ENCODE measurements at places on chromosomes 1 and 21. TPM values are rescaled to one million over a fixed set of nuclear protein-coding genes. Genes with fewer than 3 reads are reported as not detected.

The SPATA45 gene
- not detected for total RNA-seq

DNA sequence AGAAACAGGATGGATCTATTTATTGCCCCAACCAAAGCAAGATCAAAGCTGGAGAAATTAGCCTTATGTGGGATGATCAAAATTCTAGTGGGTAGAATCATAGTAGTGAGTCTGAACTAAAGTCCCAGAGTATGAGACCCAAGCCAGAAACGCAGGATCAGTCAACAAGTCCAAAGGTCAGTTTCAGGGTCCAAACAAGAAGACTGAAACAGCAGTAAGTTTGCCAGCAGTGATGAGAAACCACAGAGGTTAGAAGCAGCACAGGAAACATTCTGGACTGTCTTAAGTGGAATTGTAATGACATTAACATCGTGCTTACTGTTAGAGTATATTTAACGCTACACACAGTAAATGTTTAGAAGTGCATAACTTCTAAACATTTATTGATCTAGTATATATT is 251.0 kb downstream of the LRRIQ3 start:
- peaks cover 4% of the 10 kb centered on the region for H3K4me1 ChIP-seq
- no peak for DNase-seq
- H3K27ac ChIP-seq, result no peak overlapping the region
- no peaks in the 10 kb centered on the region for H3K36me3 ChIP-seq
- no peaks in the 10 kb centered on the region for H3K27me3 ChIP-seq
- H3K4me3 ChIP-seq, result no peak overlapping the region

The C1orf74 gene
- 3.9 TPM for total RNA-seq

- H3K4me3 ChIP-seq, result no peak overlapping the region
- no peaks in the 10 kb centered on the region for H3K4me1 ChIP-seq
- no peaks in the 10 kb centered on the region for H3K27me3 ChIP-seq
- DNase-seq, result no peak
Measured at GRCh38 chr1:40067023-40067422, 26.5 kb downstream of the CAP1 start.

GRCh38 chr1:67166196-67166595 is at the start of gene IL23R:
IL23R (plus strand) TSS chr1:67166454; CDS start chr1:67168121, 1,667 bp downstream.
- no peak within 1 kb of the TSS for H3K27ac ChIP-seq
- no peaks in the 10 kb centered on the region for H3K36me3 ChIP-seq
- no peak within 1 kb of the TSS for H3K4me3 ChIP-seq
- DNase-seq, result no peak

- H3K4me1 ChIP-seq, result no peaks in the 10 kb centered on the region
- H3K27me3 ChIP-seq, result no peaks in the 10 kb centered on the region
Measured at GRCh38 chr21:15627823-15628222, 102.0 kb upstream of the USP25 start.

The KLHDC9 gene
- 6.3 TPM for total RNA-seq

- no peak overlapping the region for H3K4me3 ChIP-seq
- DNase-seq, result no peak
- H3K4me1 ChIP-seq, result no peaks in the 10 kb centered on the region
- no peak overlapping the region for H3K27ac ChIP-seq
Measured at GRCh38 chr1:30033256-30034104, 689.9 kb downstream of the MATN1 start.

The KCNQ4 gene
- 3.0 TPM for total RNA-seq

DNA sequence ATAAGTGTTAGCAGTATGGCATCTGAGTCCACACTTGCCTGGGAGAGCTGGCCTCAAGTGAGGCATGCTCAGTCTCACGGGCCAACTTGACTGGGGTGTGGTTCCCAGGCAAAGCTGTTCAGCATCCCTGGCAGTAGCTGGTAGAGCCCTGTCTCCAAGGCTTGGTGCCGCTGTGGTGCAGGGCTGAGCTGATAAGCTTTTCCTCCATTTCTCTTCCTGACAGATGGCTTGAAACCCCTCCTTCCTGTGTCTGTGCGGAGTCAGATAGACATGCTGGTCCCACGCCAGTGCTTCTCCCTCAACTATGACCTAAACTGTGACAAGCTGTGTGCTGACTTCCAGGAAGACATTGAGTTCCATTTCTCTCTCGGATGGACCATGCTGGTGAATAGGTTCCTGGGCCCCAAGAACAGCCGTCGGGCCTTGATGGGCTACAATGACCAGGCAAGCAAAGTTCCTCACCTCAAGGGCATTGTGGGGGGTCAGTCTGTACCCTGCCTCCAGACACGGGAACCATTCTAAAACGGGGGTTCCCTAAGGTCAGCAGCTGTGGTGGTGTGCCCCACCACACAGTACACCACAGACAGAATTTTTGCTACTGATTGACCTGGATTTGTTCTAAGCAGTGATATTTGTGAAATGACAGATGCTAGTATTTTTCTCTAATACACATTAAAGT is 13.7 kb upstream of the MIIP start:
- H3K27ac ChIP-seq, result no peak overlapping the region
- H3K36me3 ChIP-seq, result peaks cover 49% of the 10 kb centered on the region
- no peak overlapping the region for H3K4me3 ChIP-seq
- no peaks in the 10 kb centered on the region for H3K27me3 ChIP-seq

DNA sequence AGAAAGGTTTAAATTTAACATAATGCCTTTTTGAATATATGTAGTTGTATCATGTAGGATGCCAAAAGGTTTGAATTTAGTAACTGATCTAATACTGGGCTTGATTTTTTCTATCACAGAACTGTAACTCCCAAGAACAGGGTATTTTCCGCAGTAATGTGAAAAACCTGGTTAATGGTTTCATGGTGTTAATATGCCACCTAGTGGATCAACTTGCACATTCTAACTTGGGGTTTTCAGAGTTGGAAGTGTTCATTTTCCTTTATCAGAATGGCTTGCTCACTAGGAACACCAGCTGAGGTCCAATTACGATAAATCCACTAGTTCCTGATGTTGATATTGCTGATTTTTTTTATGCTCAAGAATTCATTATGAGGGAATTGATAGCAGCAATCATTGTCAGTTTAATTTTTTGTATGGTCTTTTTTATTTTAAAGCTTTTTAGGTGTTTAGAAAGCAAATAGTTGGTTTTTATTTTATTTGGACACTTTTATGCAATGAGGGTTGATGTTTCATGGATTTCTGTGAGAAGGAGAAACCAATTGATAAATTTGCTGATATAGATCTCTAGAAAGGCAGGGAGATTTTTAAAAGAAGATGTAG is 157.2 kb downstream of the PLA2G4A start:
- peak; percentile 81 for DNase-seq
- no peaks in the 10 kb centered on the region for H3K27me3 ChIP-seq
- no peak overlapping the region for H3K4me3 ChIP-seq

- DNase-seq, result no peak
- no peak overlapping the region for H3K4me3 ChIP-seq
- no peaks in the 10 kb centered on the region for H3K36me3 ChIP-seq
- no peaks in the 10 kb centered on the region for H3K27me3 ChIP-seq
- H3K27ac ChIP-seq, result no peak overlapping the region
Measured at GRCh38 chr1:57384901-57385300, 39.0 kb downstream of the DAB1 start.

GRCh38 chr1:109884242-109884891 is 26.3 kb upstream of the CSF1 start:
- H3K36me3 ChIP-seq, result no peaks in the 10 kb centered on the region
- H3K4me1 ChIP-seq, result no peaks in the 10 kb centered on the region
- DNase-seq, result no peak
- H3K27me3 ChIP-seq, result no peaks in the 10 kb centered on the region
- no peak overlapping the region for H3K4me3 ChIP-seq
- H3K27ac ChIP-seq, result no peak overlapping the region

DNA sequence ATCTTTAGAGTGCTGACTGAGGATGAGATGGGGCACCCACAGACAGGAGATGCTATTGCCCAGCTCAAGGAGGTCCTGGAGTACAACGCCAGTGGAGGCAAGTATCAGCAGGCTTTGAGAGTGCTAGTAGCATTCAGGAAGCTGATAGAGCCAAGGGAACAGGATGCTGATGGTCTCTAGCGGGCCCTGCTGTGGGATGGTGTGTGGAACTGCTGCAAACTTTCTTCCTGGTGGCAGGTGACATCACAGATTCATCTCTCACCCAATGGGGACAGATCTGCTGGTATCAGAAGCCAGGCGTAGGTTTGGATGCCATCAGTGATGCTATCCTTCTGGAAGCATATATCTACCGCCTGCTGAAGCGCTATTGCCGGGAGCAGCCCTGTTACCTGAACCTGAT is 609.8 kb upstream of the NCAM2 start:
- H3K4me3 ChIP-seq, result no peak overlapping the region
- H3K4me1 ChIP-seq, result no peaks in the 10 kb centered on the region
- H3K36me3 ChIP-seq, result no peaks in the 10 kb centered on the region

The GJB5 gene
- total RNA-seq, result 0.50 TPM

GRCh38 chr1:93111561-93111960 is 32.5 kb downstream of the MTF2 start:
- H3K36me3 ChIP-seq, result peaks cover 12% of the 10 kb centered on the region
- peak overlapping the region; percentile 11 for H3K4me3 ChIP-seq
- H3K27me3 ChIP-seq, result no peaks in the 10 kb centered on the region
- H3K4me1 ChIP-seq, result peaks cover 28% of the 10 kb centered on the region
- no peak for DNase-seq

DNA sequence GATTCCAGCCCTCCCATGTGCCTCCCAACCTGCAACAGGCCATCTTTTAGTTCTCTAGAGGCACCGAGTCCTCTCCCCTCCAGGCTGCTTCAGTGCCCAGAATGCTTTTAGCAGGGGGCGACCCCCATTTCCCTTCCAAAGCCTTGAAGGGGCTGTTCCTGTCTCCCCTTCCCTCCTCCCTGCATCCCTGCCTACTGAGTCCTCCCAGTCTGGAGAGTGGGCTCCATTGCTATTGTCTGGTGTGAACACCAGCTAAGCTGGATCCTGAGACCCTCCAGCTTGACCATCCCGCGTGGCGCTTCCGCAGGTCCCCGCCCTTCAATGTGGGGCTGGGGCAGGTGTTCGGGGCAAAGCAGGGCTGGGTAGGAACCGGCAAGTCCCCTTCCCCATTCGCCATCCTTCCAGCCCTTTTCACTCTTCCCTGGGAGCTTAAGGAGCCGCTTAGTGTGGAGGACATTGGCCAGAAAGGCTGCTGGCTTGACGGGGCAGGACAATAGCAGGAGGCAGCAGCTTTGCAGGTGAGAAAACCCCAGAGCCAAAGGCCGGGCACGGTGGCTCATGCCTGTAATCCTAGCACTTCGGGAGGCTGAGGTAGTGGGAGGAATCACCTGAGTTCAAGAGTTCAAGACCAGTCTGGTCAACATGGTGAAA is 32.2 kb downstream of the PADI6 start:
- no peaks in the 10 kb centered on the region for H3K27me3 ChIP-seq
- peaks cover 3% of the 10 kb centered on the region for H3K4me1 ChIP-seq
- no peak for DNase-seq
- H3K36me3 ChIP-seq, result peaks cover 16% of the 10 kb centered on the region

Measured in GM23338 (cell line).